Activated CD4-positive, alpha-beta T cell treated with anti-CD3 and anti-CD28 coated beads, Interleukin-2, amount 50 U/mL, for 1 hour (primary cell): ENCODE measurements at places on chromosomes 5 and 9.

GRCh38 chr9:133304477-133305377, 29.7 kb upstream of the ABO start:
- DNase-seq = no peak

DNA sequence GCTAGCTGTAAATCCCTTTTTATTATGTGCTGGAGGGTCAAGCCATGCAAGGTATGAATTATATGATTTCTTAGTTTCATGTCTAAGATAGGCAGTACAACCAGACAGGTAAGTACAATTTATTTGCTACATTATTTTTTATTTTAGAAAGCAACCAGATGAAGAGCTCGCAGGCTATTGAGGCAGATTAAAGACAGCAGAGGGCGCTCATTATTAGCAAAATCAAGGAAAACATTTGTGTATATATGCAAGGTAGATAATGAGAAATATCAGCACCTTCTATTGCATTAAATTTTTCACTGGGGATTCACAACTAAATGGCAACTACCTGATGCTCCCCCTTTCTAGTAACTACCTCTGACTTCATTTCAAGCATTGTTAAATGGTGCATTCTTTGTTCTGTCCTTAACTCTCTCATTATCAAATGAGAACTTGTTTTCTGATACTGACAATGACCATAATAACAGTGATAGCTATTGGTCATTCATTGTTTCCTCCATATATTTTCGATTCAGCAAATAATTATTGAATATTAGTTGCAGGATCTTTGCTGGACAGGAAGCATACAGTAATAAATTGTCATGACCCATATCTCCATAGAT, 8.6 kb downstream of the SCGB3A2 start:
- DNase-seq = no peak

- no peak for DNase-seq
Measured at GRCh38 chr9:134690301-134690751, 48.7 kb downstream of the COL5A1 start.

DNA sequence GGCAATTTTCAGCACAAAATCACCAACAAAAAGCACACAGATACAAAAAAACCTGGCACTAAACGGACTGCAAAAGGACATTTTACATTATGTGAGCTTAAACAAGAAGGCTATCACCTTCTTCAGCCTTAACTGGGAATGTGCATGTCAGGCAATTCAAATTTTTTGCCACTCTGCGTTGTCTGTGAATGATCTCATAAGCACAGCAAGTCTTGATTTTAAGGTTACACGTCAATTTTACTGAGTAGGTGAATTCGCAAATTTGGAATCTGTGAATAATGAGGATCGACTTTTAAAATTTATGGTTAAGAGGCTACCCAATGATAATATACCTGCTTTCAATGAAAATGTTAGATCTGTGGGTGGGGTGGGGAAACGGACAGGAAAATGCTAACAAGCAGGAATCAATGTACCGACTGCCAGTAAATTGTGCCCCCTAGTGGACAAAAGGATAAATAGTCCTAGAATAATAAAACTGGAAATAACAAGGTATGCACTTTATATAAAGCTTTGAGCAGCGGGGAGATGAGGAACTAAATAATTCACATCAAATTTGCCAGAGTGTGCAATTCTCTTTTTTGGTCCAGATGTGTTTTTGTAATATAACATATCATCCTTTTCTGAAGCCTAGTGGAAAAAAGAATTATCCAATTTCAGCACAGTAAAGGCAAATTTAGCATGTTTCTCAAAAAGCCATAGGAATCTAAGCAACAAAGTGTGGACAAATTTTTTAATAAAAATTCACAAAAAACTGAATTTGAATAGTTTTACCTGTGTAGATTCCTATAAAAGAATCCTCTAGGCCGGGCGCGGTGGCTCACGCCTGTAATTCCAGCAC, 20.5 kb downstream of the EQTN start:
- DNase-seq = no peak

- no peak for DNase-seq
Measured at GRCh38 chr9:107487521-107488374, 1.8 kb downstream of the KLF4 start.

DNA sequence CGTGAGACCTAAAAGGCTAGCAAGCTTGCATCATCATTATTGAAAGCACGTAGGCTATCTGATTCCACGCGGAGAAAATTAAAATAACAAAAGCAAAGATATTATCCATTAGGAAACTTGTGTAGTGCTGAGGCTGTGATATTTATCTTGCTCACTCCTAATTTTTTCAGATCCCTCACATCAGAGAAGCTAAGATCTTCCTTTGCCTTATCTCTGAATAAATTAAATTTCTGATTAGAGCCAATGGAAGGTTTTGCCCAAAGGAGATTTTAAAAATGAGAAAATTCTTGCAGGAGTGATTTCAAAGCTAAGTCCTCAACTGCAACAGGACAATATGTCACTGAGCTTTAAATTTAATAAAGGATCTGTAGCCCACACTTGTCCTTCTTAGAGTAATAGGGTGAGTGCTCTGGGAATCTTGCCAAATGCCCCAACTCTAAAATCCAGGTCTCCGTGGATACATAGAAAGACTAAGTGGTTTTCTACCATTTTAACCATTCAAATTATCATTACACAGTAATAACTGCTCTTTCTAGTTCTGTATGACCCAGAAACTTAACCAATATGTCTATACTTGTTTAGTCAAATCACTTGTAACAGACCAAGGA, 295.0 kb downstream of the CAAP1 start:
- no peak for DNase-seq

DNA sequence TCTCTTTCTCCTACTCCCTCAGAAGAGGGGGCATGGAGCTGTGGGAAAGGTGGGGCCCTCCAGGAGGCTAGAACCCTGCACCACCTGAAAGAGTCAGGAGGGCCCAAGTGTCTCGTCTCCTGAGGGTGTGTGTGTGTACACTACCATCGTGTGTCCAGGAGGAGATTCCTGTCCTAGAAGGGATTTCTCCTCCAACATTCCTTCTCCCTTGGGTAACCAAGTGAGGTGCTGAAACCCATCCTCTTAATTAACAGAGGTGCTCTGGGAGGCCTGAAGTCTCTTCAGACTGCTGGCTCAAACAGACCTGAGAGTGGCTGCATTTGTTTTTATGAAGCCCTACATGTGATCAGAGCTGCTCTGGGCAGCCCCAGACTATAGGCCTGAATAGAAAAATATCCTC, 61.1 kb upstream of the FAM169A start:
- no peak for DNase-seq
